ENCODE measurements at places on chromosomes 2 and 18.

GRCh38 chr2:25497229-25497917, 155.6 kb upstream of the DNMT3A start:
- DNase-seq = no peak

GRCh38 chr18:78659748-78660147, 319.9 kb upstream of the SALL3 start:
- DNase-seq = peak; percentile 67

GRCh38 chr2:18209934-18210639, 331.6 kb downstream of the KCNS3 start:
- no peak for DNase-seq

GRCh38 chr2:44560352-44560751, 198.6 kb downstream of the CAMKMT start:
- DNase-seq = no peak

DNA sequence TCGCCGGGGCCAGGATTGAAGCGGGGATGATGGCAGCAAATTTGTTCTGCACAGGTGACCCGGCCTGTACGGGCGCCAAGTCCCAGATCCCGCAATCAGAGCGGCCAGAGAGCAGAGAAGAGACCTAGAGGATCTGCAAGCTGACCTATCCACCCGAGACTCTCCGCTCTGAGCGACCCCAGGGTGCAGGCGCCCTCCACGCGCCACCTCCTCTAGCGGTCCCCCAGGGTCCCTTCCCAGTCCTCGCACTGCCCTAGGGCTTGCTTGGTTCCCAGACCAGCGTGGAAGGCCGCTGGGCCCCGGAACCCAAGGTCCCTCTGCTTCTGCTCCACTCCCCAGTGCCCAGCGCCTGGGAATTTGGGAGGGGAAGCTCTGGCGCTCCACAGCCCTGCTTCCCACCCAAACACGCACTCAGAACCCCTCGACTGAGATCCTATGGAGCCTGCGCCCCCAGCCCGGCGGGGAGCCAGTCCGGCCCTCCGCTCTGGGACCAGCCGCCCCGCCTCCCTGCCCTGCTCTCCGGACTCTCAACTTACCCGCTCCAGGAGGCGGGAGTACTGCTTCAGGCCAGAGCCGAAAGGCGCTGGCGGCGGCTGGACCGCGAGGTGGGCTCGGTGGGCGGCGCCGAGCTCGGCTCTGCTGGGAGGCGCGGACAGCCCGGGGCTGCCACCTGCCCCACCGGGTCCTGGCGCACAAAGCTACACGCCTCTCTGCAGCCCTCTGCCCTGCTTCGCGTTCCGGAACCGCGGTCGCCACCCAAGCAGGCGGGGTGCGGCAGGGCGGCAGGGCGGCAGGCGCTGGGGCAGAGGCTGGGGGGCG, 3.0 kb upstream of the SIX3 start:
- peak; percentile 78 for DNase-seq

- no peak for DNase-seq
Measured at GRCh38 chr2:108704871-108705270, 14.4 kb upstream of the RANBP2 start.

GRCh38 chr2:119518401-119519056, 5.8 kb downstream of the SCTR start:
- no peak for DNase-seq

DNA sequence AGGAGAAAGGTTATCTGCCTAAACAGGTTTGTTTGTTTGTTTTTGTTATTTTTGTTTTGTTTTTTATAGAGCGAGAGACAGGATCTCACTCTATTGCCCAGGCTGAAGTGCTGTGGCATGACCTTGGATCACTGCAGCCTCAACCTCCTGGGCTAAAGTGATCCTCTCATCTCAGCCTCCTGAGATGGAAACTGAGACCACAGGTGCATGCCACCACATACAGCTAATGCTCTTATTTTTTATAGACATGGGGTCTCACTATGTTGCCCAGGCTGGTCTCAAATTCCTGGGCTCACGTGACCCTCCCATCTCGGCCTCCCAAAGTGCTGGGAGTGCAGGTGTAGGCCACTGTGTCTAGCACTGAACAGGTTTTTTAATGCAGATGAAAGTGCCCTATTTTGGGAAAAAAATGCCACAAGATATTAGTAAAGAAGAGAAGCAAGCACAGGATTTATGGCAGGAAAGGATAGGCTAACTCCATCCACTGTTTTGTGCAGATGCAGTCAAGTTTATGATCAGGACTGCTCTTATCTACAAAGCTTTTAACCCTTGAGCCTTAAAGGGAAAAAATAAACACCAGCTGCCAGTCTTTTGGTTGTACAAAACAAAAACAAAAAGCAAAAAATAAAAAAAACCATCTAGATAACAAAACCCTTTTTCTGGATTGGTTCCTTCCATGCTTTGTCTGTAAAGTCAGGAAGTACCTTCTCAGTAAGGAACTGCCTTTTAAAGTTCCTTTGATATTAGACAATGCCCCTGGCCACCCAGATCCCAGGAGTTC, 29.4 kb downstream of the MAP4K3 start:
- DNase-seq = no peak

- no peak for DNase-seq
Measured at GRCh38 chr18:67145586-67146292, 370.8 kb downstream of the DSEL start.

DNA sequence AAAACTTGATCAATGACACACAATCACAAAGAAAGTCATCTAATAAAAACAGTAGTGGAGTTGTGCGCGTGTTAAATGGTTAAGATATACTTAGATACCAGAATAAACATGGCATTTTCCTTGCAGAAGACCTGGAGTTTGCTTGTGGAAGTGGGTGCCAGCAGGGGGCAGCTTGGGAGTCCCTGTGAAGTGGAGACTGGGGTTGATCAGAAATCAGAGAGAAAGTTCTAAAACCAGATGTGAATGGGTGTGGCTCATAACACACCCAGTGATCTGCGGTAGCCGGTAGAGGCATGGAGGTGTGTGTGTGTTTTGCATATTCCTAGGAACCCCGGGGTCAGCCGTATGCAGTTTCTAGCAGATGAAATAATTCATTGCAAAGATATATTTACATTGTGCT, 300.1 kb upstream of the TRIB2 start:
- DNase-seq = no peak

DNA sequence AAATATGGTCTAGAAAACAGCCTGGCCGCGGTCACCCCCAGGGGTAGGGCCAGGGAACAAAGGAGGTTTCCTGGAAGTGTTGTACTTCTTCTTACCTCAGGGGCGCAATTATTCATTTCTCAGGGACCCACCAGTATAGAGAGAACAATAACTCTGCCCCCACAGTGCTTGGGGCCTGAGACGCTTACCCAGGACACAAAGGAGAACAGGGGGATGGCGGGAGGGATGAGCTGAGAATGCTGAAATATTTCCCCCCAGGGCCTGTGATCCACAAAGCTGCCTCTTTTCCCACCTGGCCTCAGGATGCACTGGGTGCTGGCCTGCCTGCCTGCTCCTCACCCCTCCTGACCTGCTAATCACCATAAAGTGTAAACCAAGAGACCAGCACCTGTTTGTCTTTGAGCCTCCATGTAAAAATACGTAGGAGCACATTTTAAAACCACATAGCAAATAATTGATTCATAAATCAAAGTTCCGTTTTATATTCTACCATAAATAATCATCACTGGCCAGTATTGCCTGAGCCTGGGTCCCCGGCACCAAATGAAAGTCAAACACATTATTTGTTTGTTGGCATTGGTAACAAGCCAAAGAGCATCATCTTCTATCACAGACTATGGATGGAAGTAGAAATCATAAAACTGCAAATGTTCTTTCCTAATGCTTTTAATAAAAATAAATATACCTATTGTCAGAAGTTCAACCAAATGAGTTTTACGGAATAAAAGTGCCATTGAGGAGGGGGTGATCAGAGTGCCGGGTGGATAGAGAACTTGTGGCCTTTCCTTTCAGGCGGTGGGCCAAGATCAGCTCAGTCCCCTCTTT, 67.3 kb upstream of the RMDN2 start:
- DNase-seq = no peak

Data from retina (tissue), 1 donor.